ENCODE measurements at places on chromosomes 1 and 21. TPM values are rescaled to one million over a fixed set of nuclear protein-coding genes. Genes with fewer than 3 reads are reported as not detected.

The CACNA1E gene
- total RNA-seq: not detected

The LCE2C gene
- not detected for total RNA-seq

The PPIAL4G gene
- not detected for total RNA-seq

The TLCD4 gene
- 0.30 TPM for total RNA-seq

The ST6GALNAC5 gene
- total RNA-seq: 140 TPM

All from smooth muscle cell of the umbilical artery (primary cell).